ENCODE measurements at places on chromosomes 12 and 14.

DNA sequence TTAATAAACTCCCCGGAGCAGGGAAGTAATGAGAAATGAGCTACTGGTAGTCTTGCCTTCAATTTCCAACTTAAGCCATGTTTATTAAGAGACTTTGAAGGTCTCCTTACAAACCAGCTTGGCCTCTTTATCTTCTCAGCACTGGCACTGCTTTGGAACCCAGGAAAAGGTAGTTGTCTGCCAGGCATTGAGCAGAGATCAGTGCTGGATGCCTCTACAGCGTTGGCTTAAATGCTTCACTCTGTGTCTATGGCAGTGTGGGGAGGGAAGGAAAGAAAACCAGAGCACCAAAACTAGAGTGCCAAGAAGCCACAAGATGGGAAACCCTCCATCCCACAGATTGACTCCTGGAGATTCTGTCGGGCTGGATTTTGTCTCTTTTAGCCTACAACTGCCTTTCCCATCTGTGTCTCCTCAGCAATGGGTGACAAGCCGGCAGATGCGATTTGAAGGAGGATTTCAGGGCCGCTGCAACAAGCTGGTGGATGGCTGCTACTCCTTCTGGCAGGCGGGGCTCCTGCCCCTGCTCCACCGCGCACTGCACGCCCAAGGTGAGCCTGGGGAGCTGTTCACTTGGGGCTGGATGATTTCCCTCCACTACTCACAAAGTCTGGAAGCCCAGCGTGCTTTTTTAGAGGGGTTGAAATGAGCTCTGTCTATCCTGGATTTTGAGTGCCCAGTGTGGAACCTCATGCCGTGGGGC lies 57.3 kb downstream of the FNTB start:
- no peak for DNase-seq

- no peak for DNase-seq
These were observed 13.8 kb upstream of the ZFP36L1 start for GRCh38 chr14:68806526-68807147.

DNA sequence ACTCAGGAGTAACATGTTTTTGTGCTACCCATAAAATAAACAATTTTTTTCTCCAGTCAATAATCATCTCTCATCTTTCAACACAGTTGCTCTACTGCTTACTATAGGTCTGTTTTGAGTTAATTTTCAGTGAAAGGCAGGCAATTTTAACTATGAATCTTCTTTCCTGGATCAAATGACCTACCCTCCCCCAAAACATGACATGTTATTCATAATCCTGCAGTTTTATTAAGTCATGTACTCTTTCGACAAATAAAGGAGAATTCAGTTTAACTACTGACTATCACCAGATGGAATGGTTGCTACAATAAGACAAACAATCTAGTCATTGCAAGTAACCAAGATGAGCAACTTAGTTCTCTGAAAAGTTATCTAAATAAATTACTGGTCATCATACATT lies 106.0 kb upstream of the FAR2 start:
- DNase-seq, result no peak

GRCh38 chr12:119448611-119449131 lies 114.1 kb downstream of the CCDC60 start:
- DNase-seq, result no peak

DNA sequence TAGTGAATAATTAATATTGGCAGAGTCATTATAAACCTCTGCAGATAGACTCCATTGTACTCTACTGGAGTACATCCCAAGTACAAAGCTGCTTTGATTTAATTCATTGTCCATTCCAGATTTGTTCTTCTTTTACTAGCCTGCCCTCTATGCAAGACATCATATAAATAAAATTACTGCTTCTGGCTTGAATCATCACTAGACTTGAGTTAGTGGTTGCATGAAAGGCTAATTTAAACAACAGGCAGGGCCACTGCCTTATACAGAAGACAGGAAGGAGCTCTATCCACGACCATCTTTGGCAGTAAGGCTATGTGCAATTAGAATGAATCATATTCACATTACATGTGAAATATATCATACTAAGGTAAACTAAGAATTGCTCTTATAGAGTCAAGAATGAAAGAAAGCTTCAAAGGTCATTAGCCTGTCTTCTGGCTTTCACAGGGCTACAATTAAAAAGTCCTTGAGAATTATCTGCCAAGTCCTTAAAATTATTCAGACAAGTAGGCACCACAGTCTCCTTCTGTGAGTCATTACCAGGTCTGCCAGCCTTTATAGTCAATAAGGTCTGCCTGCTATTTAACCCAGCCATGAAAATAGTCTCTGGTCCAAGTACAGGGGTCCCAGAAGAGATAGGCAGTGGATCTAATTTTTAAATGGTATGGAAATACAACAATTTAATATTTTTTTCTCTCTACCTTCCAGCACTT lies 631.8 kb downstream of the TMTC2 start:
- no peak for DNase-seq
